G401 (cell line): ENCODE measurements at places on chromosomes 4 and X. TPM values are rescaled to one million over a fixed set of nuclear protein-coding genes. Genes with fewer than 3 reads are reported as not detected.
A peak's percentile ranks its signal among the peaks of the same experiment; 100 is the strongest.

DNA sequence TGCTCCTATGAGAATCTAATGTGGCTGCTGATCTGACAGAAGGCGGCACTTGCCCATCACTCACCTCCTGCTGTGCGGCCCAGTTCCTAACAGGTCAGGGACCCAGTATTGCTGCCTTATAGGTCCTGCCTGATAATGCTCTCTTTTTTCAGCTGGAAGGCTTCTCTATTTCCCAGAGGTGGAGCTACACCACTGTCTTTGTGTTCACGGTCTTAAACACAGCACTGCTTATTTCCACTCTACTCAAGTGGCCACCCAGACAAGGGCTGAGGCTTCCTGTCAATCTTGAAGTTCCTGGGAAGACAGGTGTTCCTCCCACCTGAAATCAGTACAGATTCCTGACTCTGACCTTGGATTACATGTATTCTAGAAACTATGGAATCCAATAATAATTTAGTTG, 270.6 kb downstream of the NR3C2 start:
- no peak for DNase-seq

DNA sequence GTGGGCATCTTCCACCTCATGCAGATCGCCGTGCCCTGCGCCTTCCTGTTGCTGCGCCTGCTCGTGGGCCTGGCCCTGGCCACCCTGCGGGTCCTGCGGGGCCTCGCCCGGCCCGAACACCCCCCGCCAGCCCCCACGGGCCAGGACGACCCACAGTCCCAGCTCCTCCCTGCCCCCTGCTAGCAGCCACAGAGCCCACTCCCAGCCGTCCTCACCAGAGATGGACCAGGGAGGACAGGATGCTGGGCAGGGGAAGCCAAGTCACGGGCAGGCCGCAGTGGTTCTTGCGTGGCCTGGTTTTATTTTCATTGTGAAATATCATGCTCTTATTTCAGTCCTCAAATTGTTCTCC, 15.1 kb downstream of the DGKQ start:
- no peak for DNase-seq

- DNase-seq: no peak
These were observed 363.3 kb downstream of the NAF1 start for GRCh38 chr4:162803378-162803777.

- no peak for DNase-seq
These were observed 228.1 kb downstream of the ADAMTS3 start for GRCh38 chr4:72340803-72341431.

DNA sequence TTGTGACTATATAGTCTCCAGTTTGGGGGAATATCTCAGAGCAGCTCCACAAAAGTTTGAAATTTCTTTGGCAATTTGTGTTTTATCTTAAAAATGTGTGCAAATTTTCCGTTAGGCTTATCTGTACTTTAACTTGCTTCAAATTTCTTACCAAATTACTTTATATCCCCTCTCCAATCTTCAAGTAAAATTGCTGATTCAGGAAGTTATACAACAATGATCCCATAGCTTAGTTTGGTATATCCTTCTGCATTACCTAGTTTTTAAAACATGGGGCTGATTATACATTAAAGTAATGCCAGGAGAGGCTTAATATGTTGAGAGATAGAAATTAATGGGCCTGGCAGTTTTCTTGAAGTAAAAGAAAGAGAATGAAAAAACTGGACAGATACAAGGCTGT, 66.6 kb downstream of the TAF1 start:
- no peak for DNase-seq

GRCh38 chrX:86002076-86002896, 45.1 kb downstream of the CHM start:
- DNase-seq: no peak

- peak; percentile 6 for DNase-seq
These were observed 48.7 kb upstream of the BCOR start for GRCh38 chrX:40146262-40147125.

DNA sequence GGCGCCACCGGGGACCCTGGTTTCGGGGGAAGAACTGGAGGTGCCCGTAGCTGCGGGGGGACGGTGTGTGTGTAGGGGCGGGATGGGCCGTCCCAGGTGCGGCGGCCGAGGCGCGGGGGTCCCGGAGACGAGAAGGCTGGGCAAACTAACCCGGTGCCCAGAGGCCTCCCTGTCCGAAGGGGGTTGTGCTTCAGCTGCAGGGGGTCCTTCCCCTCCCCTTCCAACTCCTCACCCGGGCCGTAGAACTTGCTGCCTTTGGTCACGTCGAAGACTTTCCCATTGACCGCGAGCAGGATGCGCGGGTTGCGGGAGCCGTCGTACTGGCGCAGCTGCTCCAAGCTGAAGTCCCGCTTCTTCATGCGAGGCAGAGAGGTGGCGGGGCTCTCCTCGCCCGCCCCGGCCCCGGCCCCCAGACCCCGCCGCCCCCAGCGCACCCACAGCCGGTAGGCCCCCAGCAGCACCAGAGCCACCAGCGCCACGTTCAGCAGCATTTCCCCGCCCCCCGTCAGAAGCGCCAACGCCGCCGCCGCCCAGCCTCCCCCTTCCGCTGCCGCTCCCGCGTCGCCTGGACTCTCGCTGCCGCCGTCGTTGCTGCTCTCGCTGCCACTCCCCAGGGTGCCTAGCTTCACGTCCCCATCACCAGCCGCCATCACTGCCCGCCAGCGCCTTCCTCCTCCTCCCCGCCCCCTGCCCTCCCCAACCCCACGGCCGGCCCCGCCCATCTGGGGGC, at the start of gene PGRMC2:
PGRMC2 (minus strand) TSS at position 673 of the 730 bp plus-strand sequence; CDS start at position 650, 23 bp downstream.
- peak; percentile 33 for DNase-seq

DNA sequence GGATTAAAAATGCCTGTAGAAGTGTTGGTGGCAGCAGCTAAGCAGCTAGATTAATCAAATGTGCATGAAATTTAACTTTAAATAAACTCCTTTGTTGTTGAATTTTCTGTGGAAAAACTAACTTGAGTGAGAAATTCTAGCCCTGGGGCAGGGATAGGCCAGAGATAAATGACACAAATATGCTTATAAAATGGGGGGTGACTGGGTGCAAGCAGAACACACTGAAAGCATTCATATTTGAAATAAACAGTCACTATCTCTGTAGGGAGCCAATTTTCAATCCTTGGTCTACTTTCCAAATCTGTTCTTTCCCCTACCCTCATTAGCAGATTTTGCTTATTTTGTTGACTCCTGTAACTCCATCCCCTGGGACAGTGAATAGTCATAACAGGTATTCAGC, 47.9 kb downstream of the RBPJ start:
- DNase-seq: no peak

The SCRG1 gene
- total RNA-seq: not detected in 2 replicates

- DNase-seq: no peak
These were observed 817.2 kb upstream of the FTHL17 start for GRCh38 chrX:31889088-31889487.

GRCh38 chr4:132958457-132959263, 190.4 kb upstream of the PCDH10 start:
- no peak for DNase-seq

- peak; percentile 39 for DNase-seq
These were observed 98.2 kb downstream of the AFF1 start for GRCh38 chr4:87032884-87033533.

DNA sequence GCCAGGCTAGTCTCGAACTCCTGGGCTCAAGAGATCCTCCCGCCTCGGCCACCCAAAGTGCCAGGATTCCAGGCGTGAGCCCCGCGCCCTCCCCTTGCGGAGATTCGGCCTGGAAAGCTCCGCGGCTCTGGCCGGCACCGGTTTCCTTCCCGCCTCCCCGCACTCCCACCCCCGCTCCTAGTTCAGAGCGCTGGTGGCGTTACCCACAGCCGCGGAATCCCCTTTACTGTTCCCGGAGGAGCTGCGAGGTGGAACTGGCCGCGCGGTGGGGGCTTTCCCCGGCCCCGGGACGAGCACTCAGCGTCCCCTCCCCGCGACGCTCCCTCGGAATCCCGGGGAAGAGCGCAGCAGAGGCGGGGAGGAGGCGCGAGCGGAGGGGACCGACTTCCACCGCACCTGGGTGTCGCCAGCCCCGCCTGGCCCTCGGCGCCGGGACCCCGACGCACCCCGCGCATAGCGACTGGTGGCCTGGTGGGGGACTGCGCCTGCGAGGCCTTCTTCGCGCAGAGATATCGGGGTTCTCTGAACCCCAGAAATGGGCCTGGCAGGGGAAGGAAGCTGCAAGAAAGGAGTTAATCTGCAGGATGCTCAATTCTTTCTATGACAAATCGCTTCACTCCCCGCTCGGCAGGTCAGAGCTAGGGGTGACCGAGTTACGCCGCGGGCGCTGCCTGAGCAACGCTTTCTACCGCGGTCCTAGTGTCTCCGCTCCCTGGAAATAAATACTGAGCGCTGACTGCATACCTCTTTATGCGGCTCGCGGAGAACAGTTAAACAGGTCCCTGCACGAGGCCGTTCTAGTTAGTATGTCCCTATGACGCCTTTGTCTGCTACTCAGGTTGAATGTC, 14.6 kb upstream of the SLC25A4 start:
- DNase-seq: peak; percentile 79

DNA sequence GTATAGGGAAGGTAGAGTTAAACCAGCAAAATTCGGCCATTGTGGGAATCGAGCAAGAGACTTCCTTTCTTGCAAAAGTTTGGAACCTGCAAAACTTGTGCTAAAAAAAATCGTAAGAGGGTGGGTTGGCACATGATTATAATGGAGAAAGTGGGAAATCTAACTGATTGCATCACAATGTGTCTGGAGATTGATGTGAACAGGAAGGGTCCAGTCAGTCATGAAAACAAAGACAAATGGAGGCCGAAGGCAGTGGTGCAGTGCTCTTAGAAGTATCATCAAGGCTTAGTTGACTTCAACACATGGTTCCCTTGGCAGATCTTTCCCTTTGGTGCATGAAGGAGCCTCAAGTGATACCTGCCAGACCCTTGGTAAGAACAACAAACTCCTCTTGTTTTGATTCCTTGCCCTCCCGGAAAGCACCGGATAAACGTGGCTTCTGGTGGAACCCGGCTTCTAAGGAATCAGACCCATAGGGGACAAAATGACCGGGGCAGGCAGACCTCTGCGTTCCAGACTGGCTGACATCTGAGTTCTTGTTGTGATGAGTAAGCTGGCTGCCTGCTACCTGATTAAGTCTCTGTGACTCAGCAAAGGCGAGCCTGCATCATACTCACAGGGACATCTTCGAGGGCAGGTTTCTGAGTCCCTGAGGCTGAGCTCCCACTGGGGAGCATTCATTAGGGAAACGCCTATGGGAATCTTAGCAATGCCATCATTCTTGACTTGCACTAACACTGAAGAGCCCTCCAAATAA, 87.7 kb upstream of the MAP3K15 start:
- DNase-seq: no peak

DNA sequence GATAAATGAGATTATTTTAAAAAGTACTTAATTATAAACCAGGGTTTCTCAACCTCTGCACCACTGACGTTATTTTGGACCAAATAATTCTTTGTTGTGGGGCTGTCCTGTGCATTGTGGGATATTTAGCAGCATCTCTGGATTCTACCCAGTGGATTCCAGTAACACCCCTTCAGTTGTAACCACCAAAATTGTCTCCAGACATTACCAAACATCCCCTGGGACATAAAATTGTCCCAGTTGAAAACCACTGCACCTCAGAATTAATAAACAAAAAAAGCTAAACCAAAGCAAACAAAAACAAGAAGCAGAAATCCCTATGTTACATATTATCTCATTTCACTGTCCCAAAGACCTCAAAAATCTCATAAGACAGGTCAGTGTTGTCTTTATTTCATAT, 54.2 kb upstream of the GIMD1 start:
- no peak for DNase-seq

The ASB9 gene
- total RNA-seq: 1.9 TPM in 1 of 2 replicates, not detected in the other

DNA sequence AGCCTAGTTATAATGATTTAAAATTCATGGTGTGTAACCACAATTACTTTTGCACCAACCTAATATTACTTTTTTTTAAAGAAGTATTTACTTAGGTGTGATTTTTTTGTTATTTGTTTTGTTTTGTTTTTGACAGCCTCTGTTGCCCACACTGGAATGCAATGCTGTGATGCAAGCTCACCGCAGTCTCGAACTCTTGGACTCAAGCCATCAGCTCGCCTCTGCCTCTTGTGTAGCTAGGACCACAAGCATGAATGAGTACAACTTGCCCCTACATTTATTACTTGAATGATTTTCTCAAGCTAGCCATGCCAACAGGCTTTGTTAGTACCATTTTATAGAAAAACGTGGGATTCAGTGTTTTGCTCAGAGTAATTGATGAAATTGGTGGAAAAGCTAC, 488.8 kb upstream of the CPEB2 start:
- no peak for DNase-seq

DNA sequence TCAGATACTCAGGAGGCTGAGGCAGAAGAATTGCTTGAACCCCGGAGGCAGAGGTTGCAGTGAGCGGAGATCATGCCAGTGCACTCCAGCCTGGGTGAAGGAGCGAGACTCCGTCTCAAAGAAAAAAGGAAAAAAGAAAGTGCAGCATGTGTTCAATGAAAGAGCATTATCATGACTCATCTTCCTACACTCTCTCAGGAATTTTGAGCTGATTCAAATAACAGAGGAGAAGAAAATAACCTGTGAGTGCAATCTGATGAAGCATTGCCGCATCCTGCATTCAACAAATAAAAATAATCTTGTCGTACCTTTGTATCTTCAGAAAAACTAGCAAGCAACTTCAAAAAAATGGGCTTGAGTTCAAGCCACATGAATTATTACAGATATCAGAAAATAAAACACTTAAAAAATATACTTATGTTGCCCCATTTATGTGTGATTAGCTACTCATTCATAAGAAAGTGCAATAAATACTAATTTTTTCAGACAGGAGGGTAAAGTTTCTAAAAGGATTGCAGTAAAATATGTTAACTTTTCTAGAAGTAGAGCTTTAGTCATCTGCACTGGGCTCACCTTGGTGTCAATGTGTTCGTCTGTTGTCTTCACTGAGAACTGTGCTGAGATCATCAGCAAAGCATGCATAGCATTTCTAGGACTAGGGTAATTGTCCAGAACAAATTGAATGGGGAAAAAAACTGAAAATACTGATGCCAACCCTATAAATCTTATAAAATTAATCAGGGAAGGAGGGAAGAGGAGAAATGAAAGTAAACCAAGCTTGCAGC, 90.4 kb upstream of the VCX3B start:
- no peak for DNase-seq

DNA sequence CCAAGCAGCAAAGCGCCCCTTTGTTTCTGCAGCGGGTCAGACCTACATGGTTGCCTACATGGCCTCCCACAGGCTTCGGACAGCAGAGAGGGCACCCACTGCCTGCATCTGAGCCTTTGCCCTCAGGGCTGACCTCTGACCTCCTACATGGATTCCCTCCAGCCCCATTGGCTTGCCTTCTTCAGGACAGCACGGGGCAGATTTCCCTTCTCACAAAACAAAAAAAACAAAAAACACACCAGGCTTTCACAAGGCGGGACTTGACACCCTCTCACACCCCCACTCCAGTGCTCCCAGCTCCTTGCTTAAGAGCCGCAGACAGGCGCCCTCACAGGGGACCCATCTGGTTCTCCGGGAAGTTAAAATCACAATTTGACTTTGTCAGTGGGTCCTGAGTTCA, 32.9 kb downstream of the ZFYVE28 start:
- DNase-seq: no peak

The TEX11 gene
- not detected in 2 replicates for total RNA-seq

GRCh38 chrX:72005046-72005445, 94.4 kb downstream of the NHSL2 start:
- no peak for DNase-seq

The HDX gene
- total RNA-seq: 1.2 and 1.7 TPM in 2 replicates

The SOWAHB gene
- 0.27 and 0.86 TPM in 2 replicates for total RNA-seq

The SRPX gene
- total RNA-seq: not detected in 2 replicates
